ENCODE measurements at places on chromosomes 2 and 18.

- peak; percentile 29 for DNase-seq
Measured at GRCh38 chr2:102358496-102358895, 2.9 kb downstream of the IL18R1 start.

DNA sequence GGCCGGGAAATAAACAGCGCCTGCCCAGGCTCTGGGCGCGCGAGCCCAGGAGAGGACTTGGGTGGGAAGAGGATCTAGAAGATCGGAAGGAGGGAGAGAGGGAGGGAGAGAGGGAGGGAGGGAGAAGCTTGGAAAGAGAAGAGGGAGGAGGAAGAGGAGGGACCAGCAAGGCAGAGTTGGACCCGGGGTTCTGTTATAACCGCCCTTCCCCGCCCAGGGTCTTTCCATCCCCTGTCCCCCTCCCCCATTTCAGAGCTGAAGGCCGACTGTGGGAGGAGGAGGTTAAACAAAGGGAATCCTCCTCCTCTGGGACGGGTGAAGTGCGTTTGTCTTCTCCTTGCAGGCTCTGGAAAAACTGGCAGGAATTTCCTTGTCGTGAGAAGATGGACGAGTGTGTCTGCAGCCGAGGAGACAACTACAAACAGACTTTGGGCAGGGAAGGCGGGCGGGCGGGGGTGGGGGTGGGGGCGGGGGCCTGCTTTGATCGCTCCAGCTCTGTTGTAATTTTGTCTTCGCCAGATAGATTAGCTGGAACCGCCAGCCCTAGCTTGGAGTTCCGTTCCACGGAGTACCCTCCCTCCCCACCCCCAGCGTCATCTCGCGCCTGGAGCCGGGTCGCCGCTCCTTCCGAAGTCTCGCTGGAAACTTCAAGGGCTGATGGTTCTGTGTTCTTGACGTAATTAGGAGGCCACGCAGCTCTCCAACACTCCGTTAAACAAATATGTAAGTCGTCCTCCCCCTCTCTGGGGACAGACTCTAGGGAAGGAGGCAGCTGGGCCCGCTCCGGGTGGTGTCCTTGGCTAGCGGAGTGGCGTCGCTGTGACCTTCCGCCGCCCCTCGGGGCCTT is 6.4 kb upstream of the SP9 start:
- DNase-seq = no peak

DNA sequence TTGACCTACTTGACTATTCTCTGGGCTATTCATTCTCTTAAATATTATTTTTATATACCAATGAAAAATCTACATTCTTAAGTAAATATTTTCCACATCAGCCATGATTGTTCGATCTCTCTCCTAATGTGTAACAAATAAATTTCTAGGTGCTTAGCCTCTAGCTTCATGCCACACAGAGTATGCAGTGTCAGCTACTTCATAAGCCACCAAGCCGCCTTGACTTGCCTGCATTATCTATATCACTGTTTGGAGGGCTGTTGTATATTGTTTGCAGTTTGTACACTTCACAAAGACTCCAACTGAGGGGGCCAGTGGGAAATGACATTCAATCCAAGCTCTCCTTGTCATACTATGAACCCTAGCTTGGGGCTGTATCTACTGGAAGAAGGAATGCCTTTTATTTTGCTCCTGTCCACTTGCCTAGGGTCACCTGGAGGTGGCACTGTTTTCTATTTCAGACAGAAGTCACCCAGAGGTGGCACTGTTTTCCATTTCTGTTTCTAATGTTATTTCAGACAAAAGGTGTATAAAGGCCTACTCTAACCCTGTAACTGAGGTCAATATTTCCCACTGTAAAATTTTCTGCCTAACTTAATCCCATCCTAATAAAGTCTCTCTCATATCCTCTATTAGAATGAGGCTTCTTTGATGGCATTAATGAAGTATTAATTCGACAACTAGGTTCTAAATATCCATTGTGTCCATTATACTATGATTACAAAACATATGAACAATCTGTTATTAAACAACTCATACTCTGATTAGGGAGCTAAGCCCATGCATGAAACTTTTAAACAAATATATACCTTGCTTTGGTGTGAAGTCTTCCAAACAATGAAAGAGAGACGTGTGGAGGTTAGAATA is 36.4 kb downstream of the COL5A2 start:
- DNase-seq = peak; percentile 65

DNA sequence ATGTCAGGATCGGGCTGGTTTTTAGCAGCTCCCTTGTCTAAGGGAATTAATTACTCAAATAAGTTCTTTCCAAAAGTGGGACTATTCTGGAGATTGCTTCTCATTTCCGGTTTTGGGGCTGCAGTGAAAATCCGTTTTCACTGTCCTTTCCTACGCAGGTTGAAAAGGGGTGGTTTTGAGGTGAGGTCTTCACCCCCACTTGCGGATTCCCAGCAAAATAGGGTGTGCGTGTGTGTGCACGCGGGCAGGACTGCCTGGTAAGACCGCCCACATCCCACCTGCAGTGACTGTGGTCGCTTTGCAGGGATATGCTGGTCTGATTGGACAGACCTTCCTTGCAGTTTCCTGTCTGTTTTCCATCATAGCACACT is 472 bp upstream of the PLEKHM3 start:
- peak; percentile 44 for DNase-seq

DNA sequence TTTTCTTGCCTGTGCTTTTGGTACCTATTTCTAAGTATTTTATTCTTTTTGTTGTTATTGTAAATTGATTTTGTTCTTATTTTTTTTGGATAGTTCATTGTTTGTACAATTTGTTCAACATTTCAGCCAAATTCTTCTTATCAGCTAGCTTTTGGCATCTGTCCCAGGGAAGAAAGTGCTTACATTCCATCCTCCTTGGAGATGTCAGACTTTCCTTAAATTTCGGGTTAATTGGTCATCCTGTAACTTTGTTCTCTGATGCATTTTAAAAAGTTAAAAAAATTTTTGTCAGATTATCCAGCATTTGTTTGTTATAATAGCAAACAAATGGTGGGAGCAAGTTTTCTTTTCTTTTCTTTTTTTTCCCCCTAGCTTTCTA is 60.3 kb downstream of the PTH2R start:
- DNase-seq = no peak

DNA sequence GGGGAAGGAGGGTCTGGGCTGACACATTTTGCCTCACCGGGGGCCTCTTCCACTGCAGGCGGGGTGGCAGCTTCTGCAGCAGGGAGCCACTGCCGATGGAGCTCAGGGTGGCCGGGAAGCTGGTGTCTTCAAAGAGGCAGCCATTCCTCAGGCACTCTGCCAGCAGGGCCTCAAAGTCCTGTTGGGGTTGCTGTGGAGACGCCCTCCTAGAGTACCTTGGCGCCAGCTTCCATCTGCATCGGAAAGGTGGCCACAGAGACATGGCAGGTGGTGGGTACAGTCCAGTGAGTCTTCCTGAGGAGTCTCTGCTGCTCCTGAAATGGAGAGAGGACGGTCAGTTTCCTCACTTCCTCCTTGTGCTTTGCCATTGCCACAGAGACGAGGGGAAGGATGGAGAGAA is 12.1 kb downstream of the CAPN14 start:
- no peak for DNase-seq

- DNase-seq = peak; percentile 48
Measured at GRCh38 chr2:218393750-218394290, 5.8 kb upstream of the CTDSP1 start.

Measured in CD4-positive, alpha-beta T cell treated with Interleukin-21 for 1 hour (primary cell).